G401 (cell line): ENCODE measurements at places on chromosomes 3 and 15.

DNA sequence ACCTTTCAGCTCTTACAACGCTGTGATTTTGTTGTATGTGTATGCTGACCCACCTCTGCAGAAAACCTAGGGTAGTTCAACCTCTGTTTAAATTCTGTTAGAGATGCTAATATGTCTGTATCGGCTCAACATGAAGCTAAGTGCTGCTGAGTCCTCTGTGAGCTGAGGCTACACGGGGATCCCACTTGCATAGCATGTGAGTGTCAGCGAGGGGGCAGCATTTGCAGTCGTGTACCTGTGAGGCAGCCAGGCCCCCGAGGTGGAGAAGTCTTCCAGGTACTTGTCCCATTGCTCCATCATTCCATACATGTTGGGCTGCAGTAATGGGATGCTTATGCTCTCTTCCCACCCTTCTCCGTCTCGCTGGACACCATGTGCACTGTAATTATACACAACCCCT is 3.7 kb downstream of the MKRN2OS start:
- DNase-seq, result peak; percentile 55

DNA sequence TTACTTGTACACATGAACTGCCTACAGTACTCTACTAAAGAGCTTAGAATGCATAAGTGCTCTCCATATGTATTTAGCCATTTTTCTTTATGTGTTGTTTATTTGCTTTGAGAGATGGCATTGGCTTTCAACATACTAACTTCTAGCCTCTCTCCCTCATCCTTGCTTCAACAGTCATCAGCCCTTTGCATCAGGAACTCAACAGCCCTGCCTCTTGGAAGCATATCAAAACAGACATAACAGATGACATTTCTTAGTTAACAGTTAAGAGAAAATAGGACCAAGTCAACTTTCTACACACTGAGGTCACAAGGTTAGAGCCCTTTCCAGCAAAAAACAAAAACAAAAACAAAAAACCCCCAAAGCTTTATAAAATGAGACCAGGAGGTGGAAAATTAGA is 145.6 kb downstream of the TCF12 start:
- DNase-seq, result no peak

DNA sequence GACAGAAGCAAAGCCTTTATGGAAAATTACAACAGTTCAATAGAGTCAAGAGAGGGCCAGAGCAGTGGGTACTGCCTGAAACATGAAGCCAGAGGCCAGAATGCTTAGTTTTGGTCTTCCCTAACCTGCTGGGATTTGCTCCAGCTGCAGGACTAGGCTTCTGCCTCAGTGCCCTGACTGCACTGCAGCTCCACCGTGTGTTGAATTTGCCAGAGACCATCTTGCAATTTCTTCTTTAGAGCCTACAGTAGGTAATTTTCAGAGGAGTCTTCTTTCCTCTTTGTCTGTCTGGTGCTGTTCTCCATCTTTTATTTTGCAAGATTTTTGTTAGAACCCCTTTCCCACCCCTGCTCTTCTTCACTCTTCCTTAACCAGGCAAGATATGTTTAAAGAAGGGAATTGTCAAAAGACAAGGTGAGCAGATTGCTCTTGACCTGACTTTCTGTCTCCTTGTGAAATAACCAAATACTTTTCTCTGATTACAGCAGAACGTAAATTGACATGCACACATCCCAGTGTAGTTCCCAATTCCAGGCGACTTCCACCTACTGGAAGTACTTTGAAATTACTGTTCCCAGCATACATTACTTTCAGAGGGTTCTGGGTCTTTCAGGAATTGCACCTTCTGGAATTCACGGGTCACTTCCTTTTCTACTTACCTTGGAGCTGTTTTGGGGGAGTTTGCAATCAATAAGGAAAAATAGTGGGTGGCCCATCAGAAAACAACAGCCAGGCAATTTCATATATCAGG is 161.2 kb downstream of the MINAR1 start:
- peak; percentile 11 for DNase-seq

DNA sequence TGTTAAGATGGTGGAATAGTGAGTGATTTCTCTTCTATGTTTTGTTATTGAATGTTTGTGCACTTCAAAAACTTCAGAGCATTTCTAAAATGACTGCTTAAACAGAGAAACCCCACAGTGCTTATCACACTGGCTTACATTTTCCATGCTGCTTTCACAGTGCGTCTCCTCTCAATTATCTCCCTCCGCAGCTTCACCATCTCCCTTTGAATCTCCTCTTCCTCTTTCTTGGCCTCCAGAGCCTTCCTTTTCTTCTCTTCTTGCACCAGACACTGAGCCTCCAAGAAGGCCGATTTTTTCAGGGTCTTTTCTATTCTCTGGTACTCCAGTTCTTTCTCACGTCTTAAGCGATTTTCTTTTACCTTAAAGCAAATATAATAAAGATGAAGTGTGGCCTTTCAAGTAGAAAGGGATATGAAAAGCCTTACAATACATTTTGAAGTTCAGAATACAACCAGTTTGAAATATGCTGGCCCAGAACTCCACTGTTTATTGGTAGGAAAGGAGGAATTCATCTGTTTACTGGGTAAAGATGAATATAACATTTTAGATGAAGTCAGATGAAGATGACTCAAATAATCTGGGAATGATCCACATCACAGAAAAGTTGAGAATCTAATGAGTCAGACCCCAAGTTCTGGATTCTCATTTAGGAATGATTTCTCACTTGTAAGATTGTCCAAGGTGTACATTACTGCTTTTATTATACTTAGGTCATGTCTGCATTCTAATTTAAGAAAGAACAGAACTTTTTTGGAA is 21.4 kb downstream of the CCDC191 start:
- no peak for DNase-seq

DNA sequence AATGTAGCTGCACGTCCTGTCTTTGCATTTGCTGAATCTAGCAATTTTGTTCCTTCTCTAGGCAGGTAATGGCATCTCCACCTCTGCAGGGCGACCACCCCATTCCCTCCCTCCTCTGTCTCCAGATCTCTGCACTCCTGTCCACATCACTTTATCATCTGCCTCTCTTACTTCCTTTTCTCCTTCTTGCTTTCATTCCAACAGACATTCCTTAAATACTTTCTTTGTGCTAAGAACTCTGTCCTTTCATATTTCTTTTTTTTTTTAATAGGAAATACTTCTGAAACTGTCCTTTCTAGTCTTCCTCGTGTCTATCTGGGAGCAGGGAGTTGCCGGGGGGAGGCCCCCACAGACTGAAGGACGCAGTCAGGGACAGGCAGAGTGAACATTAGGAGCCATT is 7.2 kb downstream of the ITIH3 start:
- no peak for DNase-seq

- peak; percentile 16 for DNase-seq
These were observed 129.3 kb downstream of the EEFSEC start for GRCh38 chr3:128282380-128283196.

GRCh38 chr3:193842029-193842798 is 249.2 kb downstream of the OPA1 start:
- DNase-seq, result no peak

DNA sequence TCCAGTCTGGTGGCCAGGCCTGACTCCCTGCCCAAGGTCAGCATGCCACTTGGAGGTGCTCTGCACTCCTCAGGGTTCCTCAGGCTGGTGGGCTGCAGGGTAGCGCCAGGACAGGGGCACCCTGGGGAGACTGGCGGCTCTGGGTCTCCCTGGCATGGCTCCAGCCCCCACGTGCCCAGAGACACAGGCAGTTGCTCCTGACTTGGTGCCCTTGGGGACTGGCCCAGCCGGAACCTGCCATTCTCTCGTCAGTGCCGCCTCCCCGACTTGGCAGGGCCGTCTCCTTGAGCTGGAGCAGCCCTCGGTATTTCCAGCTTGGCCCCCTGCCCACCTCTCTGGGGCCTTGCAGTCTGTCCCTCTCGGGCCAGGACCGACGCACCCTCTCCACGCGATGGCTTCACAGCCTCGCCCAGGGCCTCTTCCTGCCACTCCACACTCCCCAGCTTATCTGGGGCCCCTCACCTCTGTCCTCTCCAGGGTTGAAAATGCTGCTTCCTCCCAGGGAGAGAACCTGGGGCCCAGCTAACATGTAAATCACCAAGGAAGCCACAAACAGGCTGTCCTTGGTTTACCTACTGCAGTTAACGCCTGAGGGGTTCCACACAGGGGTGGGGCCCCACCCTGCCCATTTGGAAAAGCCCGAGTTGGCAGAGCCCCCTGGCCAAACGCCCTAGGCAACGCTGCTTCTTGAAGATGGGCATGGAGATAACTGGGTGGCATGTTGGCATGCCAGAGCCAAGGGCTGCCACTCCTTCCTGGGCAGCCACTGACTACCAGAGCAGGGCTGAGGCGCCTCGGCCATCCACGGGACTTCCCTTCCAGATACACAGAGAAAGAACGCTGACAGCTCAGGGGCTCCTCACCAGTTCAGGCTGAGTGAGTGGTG is 61.4 kb downstream of the SMAD6 start:
- no peak for DNase-seq

DNA sequence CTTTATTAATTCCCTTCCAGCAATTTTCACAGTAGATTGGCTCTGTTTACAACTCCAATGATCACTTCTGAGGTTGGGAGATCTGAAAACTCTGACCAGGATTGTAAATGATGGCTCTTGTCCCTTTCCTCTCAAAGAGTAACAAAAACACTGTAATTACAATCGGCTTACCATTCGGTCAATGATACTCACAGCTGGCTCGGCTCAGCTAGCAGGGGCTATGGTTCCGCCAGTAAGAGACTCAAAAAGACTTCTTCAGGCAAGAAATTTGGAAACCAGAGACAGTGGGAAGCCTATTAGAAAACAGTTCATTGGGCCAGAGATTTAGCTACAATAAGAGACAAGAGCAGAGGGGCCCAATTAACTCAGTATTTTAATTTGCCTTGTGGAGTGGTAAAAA is 96.6 kb downstream of the LRRC3B start:
- DNase-seq, result no peak

DNA sequence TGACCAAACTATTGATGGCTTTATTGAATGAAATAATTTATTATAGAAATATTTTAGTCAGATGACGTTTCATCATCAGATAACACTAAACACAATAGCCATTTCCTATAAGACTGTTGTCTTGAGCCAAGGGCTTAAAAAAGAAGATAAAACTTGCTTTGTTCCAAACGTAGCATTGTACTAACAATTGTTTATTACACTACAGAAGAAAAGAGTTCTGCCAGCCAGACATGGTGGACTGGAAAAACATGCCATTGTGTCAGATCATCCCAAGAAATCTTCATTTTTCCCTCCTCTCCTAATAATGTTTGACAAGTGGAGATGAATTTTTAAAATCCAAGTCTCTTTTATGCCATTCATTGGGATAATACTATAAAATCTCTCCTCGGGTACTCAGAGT is 203.3 kb downstream of the CDIN1 start:
- DNase-seq, result no peak

DNA sequence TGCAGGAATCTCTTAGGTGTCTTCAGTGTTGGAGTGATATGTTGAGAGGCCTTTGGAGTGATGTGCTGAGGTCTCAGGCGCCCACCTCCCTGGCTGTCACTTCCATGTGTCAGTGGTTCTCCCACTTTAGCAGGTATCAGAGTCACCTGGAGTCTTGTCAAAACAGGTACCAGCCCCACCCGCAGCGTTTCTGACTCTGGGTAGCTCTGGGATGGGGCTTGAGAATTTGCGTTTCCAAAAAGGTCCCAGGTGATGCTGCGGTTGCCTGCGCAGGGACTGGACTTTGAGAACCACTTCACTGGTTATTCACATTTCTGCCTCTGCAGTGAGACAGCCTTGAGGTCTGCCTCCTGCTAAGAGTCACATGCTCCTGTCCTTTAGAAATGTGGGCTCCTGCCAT is 15.5 kb downstream of the UMPS start:
- DNase-seq, result no peak

- no peak for DNase-seq
These were observed 48.9 kb downstream of the GRK7 start for GRCh38 chr3:141812084-141812483.
